ENCODE measurements at places on chromosomes 2 and 18. TPM values are rescaled to one million over a fixed set of nuclear protein-coding genes. Genes with fewer than 3 reads are reported as not detected.

DNA sequence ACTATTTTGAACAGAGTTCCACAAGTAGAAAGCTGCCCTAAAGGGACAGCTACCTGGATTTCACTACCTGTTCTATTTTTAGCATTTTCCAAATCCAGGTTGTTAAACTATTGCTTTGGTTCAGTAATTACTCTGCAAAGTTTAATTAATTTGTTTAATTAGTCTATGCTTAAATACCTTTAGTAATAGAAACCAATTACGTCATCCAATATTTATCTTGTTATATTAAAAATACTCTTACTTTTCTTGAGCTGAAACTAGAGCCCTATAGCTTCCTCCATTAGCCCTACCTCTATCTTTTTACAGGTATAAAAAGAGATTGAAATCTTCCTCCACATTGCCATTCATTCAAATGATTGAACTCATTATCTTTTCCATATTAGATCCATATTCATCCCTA is 514.6 kb downstream of the DSC3 start:
- no peak for DNase-seq

Gene STARD6
- total RNA-seq: not detected

Gene GPR35
- total RNA-seq: 0.39 TPM

Gene ERBB4
- total RNA-seq: 1.4 TPM

Measured in GM23338 (cell line).